NCI-H1436 treated with DMSO at 0.1 percent for 48 hours (cell line): ENCODE measurements at places on chromosomes 2 and 18.

DNA sequence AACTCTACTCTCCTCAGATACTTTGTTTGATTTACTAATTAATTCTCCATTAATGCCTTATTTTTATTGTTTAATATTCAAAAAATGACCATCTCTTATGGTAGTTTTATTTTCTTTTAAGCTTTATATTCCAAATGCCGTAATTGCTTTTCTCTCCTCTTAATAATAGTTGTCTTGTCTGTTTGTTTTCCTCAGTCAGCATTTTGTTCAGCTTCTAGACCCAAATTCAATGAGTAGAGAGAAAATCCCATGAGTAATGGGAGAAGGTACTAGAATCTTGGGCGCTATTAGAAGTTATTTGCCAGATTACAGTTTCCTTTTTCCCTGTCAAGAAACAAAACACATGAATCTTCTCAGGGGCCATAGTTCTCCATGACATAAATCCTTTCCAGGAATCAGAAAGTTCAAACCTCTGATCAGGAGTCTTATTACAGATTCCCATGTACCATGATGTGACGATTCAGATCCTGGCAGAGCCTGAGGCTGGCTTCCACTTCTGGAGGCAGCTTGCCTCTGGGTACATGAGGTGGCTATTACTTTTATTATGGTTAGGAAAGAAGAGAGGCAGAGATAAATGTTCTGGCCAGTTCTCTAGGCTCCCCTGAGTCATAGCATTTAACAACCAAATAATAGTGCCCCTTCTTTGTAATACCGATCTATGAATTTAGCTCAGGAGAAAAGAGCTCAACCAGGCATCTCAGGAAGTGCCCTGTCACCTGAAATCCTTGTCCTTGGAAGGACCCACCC, 485.1 kb upstream of the SETBP1 start:
- DNase-seq = no peak

DNA sequence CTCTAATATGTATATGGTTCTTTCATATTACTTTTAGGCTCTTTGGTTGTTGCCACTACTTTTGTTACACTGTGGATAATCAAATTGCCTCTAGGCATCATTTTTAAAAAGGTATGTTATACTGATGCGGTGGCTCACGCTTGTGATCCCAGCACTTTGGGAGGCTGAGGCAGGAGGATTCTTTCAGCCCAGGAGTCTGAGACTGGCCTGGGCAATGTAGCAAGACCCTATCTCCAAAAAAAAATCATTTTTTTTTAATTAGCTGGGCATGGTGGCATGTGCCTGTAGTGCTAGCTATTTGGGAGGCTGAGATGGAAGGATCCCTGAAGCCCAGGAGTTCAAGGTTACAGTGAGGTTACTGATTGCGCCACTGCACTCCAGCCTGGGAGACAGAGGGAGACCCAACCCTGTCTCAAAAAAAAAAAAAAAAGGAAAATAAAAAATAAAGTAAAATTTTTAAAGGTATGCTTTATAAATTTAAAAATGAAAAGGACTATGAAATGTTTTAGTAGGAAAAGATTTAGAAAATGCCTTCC, 48.1 kb upstream of the DYNC2LI1 start:
- no peak for DNase-seq

- no peak for DNase-seq
Observed at GRCh38 chr2:163175294-163175693, 336.7 kb upstream of the KCNH7 start.

- no peak for DNase-seq
Observed at GRCh38 chr2:165920748-165921147, 32.8 kb downstream of the TTC21B start.

DNA sequence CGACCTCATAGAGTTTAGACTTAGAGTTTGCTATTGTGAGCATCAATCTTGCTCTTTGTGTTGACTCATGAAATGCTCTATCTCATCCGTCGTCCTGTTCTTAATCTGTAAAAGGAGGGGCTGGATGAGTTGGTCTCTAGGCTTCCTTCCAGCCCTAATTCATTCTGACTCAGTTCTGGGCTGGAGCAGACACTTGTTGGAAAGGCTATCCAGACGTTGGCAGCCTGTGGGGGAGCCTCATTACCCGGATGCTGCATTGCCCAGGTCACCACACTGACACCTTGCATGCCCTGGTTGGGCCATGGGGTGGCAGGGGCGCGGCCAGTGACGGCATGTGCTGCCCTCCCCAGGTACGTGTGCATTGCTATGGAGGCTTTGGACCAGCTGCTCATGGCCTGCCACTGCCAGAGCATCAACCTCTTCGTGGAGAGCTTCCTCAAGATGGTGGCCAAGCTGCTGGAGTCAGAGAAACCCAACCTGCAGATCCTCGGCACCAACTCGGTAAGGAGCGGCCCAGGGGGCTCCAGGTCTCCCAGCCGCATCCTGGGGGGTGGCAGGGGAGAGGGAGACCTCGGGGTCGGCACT, 61.5 kb downstream of the EFR3B start:
- DNase-seq = no peak

GRCh38 chr2:25252291-25253152, 84.1 kb upstream of the POMC start:
- peak; percentile 39 for DNase-seq

DNA sequence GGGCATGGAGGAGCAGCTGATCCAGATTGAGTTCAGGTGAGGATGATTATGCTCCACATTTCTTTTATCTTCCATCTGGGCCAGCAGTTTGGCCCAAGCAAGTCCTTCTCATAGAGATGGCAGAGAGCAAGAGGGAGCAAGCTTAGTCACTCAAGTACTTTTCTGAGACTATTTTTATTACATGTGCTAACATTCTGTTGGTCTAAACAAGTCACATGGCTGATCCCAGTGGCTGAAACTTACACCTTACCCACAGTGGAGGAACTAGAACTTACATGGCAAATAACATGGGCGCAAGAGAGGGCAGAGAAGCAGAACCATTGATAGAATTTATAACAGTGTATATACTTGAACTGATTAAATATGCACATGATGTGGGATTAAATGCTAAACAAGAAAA, 105.7 kb downstream of the KYNU start:
- no peak for DNase-seq

- DNase-seq = no peak
Observed at GRCh38 chr2:170848587-170848986, 31.9 kb downstream of the GAD1 start.

GRCh38 chr2:219630770-219631405, 3.5 kb downstream of the SLC4A3 start:
- DNase-seq = no peak

DNA sequence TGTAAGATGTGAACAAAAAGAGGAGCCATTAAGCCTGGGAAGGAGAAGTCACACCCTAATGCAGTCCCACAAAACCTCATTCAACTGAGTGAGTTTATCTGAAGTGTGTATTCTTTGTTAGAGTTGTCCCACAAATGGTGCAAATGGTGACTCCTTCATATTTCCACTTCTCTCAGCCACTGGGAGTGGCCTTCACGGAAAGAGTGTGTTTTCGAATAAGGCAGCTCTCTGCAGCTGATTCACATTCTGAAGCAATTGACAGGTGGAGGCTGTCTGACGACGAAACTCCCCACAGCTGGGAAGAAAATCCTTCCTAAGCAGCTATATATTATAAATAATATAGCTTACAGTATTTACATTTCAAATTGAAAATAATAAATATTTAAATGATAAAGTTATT, 318.8 kb upstream of the TMEFF2 start:
- DNase-seq = no peak

DNA sequence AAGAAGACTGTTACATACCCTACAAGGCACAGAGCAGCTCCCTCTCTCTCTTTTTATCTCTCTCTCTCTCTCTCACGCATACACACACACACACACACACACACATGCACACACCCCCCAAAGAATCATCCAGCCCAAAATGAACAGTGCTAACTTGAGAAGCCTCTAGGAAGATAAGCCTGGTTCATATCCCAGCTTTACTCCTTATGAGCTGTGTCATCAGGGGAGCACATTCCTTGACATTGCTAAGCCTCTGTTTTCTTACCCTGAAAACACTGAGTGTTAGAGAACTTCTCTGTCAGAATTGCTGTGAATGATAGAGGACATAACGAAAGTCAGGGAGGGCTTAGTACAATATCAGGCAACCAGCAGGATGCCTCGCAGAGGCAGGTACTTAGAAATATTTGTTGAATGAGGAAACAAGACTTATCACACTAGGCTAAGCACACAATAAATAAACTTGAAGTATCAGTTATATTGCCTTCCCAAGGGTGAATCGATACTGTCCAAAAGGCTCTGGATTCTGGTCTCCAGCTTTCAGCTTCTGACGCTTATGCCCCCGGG, 725.6 kb upstream of the ID2 start:
- no peak for DNase-seq

GRCh38 chr2:239142806-239143205, 258.0 kb downstream of the HDAC4 start:
- no peak for DNase-seq

DNA sequence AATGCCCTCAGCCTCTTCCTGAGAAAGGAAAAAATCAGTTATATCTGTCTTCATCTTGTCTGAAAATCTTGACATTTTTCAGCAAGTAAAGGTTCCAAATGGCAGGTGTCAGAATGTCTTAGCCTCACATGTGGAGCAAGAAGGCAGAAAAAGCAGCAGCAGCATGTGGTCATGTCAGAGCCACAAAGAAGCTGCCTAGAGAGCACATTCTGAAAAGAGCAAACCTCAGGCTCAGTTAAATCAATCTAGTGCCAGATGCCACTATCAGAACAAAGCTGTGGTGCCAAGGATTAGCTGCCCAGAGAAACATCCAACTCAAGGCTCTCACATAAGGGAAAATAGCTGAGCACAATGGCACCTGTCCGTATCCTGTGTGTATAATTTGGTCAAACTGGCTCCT, 105.9 kb downstream of the SRBD1 start:
- DNase-seq = no peak

GRCh38 chr2:238082827-238083226, 17.3 kb upstream of the ESPNL start:
- DNase-seq = no peak

DNA sequence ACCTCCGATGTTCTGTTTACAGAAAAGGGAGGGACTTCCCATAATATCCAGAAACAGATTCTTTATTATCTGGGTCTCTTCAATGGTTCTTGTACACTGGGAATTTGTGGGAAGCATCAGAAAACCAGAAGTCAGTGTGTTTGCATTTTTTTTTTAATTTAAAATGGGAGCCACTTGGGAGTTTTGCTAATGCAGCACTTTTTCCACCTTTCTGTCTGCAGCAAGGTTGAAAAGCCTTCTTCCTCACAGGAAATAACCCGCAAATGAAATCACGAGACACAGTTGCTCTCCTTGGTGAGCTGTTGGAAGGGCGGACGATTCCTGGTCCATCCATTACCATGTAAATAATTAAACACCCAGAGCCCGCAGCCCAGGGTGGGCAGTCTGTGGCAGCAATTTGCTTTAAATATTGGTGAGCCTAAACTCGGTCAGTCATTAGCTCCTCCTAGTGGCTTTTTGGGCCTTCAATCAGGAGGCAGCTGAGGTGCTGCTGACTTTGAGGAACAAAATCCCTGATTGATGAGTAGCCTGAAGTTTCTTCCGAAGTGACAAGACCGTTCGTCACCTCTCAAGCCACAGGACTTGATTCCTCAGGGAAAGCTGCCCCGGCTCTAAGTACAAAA, 471.5 kb downstream of the EPHA4 start:
- no peak for DNase-seq

GRCh38 chr2:162317861-162318327, 590 bp downstream of the IFIH1 start:
- no peak for DNase-seq

DNA sequence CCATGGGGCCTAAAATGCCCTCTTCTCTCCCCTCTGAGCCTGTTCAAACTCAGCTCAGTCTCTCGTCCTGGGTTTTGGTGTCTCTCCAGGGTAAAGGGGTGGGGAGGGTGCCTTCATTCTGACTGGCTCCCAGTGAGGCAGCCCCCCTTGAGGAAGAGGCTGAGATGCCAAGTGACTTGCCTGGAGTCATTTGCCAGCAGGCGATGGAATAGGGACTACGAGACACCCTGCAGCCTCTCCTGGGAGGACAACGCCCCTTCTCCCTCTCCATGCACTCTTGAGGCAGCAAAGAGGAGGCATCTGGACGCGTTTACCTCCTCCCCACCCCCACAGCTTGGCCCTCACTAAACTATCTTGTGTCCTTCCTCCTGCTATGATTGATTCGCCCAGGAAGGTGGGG, 760 bp upstream of the STON1 start:
- no peak for DNase-seq

GRCh38 chr2:13539296-13539695, 822.6 kb downstream of the TRIB2 start:
- DNase-seq = no peak

- peak; percentile 31 for DNase-seq
Observed at GRCh38 chr2:152548111-152548875, 169.0 kb downstream of the PRPF40A start.

DNA sequence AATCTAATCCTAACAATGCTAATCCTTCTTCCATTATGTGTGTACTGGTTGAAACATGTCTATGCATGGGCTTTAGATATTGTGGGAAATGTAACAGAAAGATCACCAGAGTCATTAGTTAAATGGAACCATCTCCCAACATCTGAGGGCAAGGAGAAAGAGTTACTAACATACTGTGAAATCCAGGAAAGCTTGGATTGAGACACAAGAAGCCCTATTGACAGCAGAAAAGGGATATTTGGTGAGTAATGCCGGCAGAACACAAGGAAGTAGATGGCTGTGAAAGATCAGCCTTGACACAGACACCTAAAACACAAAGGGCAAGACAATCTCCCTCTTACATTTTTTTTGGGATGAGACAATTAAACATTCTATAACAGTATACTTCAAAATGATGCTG, 28.5 kb upstream of the LAMA1 start:
- no peak for DNase-seq

DNA sequence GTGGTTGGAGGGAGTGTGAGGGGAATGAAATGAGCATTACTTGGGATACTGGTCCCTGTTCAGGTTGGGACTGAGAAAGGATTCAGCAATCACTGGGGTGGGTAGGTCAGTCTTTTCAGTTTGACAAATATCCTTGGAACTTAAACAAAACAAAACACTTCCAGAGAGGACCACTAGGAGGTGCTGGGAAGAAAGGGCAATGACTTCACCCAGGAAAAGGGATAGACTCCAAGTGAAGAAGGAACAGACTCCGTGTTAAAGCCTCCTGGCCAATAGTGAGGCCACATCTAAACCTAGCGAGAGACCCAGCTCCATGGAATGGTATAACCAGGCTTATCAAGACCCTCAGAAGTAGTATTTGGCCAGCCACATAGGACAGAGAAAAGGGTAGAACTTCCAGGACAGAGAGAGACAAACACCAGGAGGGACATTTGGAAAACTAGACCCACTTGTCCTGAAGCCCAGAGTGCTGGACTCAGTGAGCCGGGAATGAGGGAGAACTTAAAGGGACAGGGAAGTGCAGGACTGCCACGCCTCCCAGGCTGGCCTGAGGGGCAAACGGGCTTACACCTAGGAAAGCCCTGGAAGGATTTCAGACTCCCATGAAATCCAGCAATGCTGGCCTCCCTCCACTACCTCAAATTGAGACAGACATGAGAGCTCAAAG, 19.6 kb upstream of the KCNG3 start:
- no peak for DNase-seq

DNA sequence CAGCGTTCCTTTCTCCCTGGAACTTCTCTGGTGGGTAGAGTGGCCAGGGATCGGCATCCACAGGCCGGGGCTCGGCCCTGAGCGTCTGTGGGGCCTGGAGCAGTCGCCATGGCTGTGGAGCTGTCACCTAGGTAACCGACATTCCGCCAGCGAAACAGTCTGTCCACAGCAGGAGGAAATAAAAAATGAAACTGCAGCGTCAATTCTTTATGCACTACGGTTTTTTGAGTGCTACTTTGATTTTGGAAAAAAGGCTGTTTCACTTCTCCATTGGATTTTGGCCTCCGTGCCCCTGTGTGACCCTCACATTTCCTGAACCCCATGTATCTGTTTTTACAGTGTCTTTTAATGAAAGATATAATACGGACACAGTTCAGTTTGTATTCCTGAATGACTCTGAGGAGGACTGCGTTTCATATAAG, 163.4 kb downstream of the LDLRAD4 start:
- DNase-seq = no peak
